Mammary epithelial cell (primary cell): ENCODE measurements at places on chromosomes 16 and 17.

GRCh38 chr17:64060331-64060730, 39.9 kb upstream of the ICAM2 start:
- DNase-seq = no peak

DNA sequence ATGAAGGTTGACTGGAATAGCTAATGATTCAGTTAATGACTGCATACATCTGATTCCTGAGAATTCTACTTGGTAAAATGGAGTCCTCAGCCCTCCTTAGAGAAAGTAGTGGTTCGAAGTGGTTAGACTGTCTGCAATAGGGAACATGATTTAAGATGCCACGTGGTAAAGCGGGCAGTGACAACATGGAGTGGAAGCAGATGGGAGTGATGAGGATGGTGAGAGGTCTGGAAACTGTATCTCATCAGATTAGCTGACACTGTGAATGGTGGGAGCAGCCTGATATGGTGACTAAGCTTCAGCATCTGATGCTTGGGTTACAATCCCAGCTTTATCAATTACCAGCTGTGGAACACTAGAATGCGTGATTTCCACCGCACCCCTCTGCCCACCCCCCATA, 8.4 kb downstream of the CDH11 start:
- no peak for DNase-seq

- DNase-seq = no peak
Observed at GRCh38 chr16:48115299-48115698, 40.5 kb downstream of the ABCC12 start.

GRCh38 chr17:13490906-13491482, 110.7 kb downstream of the HS3ST3A1 start:
- DNase-seq = no peak

DNA sequence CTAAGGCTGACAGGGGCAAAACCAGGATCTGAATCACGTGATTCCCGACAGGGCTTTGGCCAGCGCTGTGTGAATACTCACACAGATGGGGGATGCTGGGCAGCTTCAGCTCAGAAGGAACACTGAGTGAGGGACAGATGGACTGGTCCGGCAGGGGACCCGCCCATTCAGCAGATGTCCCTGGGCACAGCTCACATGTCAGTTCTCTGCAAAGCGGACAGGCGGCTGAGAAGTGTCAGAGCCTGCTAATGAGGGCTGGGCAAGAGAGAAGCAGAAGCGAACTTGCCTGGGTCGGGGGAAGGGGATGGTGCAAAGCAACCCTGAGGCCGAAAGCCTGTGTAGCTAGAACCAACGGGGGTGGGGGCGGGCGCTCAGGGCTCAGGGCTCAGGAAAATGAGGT, 11.9 kb upstream of the GLIS2 start:
- no peak for DNase-seq

GRCh38 chr16:67039260-67040020, 10.5 kb downstream of the CBFB start:
- DNase-seq = no peak

DNA sequence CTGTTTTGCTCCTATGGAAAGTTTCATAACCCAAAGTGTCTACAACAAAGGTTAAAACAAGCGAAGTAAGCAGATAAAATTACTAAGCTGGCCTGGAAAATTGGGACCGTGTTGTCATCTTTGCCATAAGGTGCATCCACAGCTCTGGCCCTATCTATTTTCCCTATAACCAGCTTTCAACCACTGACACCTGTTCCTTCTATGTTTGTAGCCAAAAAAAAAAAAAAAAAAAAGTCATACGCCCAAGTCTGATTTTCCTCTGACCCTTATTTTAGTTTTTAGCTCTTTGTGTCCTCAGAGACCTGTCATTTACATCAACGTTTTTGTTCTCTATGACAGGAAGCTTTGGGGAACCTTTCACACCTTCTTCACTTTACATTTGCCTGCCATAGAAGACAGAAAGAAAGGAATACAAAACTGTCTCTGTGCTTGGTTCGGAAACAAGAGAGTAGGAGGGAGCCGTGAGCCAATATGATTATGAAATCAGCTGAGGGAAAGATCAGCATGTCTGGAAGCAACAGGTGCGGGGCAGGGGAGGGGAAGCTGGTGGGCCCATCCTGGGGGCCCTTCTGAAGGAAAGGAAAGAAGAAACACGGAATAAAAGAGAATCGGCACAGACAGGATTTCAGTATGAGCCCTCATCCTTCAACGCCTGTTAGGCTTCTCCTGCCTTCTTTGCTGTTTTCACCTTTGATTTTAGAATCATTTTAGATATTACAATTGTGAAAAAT, 8.5 kb downstream of the HS3ST3A1 start:
- no peak for DNase-seq

DNA sequence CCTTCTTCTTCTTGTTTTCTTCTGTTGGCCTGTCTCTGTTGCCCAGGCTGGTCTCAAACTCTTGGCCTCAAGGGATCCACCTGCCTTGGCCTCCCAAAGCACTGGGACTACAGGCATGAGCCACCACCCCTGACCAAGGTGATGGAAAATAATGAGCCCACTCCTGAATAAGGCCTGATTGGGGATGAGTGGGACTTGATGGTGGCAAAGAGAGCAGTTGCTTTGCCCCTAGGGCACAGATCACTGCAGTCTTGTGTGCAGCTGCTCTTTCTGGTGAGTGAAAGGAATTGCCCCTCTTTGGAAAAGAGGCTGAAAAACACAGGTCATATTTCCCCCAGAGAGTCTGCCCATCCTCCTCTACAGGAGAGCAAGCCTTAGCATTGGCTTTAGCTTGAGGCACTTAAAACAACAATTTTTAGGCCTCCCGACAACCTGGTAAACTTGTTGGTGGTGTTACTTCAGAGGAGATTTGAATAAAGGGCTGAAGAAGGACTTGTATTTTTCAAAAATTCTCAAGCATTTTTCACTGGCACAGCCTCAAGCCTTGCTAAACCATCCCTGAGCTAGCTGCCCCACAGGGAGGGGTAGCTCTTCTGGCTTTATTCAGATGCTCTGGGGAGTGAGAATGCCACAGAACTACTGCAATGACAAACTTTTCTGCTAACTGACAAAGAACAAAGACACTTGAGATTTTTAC, 6.1 kb upstream of the PDP2 start:
- DNase-seq = peak; percentile 26

DNA sequence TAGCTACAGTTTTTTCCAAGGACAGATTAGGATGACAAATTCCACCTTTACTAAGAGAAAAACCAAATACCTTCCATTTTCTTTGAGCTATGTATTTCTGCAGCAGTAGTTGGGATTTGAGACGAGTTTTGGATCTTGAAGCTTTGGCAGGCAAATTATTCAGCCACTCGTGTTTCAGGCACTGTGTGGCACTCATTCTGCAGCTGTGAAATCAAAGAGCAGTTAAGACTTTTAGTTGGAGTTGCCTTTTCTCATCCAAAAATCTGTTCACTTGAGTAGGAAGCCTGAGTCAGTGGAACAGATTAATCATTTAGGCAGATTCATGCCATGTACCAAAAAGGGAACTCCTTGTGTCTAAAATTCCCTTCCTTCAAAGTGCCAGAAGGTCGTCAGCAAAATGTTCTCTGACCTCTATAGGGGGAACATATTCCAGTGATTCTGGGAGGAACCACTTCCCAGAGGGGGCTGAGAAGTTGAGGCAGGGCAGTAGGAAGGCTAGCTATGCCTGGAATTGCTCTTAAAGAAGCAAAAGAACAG, 20.1 kb downstream of the ORC6 start:
- DNase-seq = no peak

DNA sequence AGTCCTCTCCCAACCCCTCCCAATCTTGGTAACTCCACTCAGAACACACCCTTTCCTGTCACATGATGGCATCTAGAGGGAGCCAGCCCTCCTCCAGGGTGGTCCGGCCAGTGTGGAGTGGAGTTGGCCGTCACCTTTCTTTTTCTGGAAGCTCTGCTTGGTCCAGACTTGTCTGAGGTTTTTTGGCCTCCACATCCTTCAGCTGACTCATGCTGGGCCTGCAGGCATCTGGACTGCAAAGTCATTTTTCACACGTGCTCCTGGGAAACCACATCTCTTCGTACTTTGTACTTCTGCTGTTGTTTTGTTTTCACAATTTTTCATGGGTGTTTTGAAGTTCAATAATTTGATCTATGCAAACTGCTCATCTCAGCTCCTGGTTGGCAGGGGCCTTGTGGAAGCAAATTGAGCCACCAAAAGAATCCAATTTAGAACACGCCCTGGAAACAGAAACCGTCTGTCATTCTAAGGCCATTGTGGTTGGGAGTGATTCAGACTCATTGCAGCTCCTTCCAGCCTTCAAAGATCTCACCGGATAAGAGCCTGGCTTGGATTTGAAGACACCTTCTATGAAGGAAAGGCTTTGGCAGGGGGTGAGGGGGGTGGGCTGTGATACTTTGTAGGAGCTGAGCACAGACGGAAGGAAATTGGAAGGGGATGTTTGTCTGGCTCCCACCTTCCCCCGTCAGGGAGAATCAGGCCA, 42.4 kb upstream of the NF1 start:
- DNase-seq = peak; percentile 99

DNA sequence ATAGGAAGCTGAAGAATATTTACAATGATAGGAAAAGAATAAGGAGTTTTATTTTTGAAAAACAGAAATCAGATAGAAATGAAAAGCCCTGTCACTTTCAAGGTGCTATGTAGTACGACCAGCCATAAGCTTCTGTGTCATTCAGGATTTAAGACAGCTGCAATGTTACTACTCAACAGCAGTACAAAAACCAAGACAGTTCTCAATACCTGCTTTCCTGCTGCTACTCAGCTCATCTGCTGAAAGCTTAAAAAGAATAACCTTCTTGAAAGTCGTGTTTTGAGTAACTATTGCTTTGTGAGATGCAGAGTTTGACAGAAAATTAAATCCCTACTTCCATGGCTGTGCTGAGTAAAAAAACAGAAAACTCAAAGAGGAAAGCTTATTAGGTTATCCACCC, 8.7 kb downstream of the GRB2 start:
- DNase-seq = no peak

DNA sequence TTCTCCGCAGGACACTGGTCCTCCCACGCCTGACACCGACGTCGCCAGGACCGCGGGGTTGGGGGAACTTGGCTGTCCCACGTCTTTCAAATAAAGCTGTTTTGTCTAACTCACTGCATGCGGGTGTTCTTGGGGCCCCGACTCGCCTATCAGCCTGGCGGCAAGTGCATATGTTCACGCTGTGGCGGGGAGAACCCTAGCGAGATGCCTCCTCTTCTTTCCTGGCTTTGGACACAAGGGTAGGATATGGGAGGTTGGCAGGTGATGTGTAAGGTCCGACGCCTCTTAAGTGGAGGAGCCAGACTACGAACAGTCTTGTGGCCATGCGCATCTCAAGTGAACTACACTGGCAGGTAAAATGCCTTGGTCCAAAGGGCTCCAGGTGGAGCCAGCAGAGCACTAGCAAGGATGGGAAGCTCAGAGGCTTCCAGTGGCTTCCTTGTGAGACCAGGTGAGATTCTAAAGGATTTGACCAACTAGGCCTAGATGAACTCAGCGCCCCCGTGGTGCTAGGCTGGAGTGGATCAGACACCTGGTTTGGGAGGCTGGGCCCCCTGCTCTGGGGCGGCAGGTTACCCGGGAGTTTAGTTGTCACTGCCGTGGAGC, 873 bp upstream of the RPS2 start:
- DNase-seq = peak; percentile 12

GRCh38 chr17:31486351-31487062, 95.0 kb downstream of the RAB11FIP4 start:
- no peak for DNase-seq

GRCh38 chr16:82419332-82419731, 207.4 kb upstream of the CDH13 start:
- DNase-seq = no peak

DNA sequence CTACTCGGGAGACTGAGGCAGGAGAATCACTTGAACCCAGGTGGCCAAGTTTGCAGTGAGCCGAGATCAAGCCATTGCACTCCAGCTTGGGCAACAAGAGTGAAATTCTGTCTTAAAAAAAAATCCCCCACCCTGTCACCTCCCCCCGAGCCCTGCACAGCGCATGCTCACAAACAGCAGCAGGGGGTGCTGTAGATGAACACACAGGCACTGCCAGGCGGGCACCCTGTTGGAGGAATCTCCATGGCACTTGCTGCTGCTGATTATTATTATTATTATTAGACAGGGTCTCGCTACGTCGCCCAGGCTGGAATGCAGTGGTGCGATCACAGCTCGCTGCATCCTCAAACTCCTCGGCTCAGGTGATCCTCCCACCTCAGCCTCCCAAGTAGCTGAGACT, 24.6 kb downstream of the FZD2 start:
- DNase-seq = no peak

DNA sequence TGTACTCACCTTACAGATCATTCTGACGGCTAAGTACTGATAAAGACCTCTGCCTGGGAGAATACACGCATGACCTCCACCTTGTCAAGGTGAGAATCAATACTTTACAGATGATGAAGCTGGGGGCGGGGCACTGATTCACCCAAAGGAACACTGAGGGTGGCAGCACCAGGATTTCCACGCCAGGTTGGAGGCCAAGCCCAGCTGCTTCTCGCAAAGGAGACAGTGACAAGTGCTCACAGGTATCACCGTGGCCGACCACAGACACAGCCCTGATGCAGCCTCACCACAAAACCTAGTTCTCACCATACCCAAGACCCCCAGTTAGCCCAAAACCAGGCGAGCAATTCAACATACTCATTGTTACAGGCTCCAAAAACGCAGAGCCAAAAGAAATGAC, 434.2 kb downstream of the SOX9 start:
- DNase-seq = no peak

DNA sequence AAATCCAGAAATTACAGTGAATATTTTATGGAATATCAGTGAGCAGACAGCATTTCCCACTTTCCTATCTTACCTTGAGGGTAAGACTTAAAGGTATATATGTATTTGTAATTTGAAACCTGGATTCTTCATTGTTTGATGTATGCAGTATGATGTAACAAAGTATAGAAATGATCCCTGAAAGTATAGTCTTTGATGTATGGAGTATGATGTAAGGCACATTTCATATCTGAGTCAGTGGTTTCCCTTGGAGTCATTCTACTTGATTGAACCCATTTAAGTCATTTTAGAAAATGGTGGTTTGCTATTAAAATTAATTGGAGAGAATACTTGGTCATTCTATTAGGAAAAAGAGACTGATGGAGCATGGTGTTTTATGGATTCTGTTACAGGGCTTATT, 10.1 kb downstream of the AMZ2 start:
- DNase-seq = no peak
